ENCODE measurements at places on chromosomes 1 and 21.
A peak's percentile ranks its signal among the peaks of the same experiment; 100 is the strongest.

DNA sequence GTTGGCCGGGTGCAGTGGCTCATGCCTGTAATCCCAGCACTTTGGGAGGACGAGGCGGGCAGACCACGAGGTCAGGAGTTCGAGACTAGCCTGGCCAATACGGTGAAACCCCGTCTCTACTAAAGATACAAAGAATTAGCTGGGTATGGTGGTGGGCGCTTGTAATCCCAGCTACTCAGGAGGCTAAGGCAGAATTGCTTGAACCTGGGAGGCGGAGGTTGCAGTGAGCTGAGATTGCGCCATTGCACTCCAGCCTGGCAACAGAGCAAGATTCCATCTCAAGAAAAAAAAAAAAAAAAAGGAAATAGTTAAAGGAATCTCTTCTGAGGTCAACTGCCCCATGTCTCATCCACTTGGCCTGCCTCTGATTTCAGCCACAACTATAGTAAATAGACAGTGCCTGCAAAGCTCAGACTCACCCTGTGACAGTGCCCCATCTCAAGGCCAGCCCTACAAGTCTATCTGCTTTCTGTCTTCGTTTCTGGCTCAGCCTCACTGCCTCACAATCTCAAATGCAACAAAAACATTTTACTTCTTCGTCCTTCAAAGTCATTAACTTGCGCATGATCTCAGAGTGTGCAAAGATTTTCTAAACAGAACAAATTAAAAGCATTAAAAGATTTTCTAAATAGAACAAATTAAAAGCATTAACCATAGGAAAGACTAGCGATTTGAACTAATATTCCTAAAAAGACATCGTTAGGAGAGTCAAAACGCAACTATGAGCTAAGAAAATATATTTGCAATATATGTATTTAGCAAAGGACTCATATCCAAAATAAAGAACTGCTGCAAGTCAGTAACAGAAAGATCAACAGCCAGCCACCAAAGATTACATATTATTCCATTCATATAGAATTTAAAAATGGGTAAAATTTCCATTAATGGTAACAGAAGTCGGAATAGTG is 65.0 kb upstream of the PRDX6 start:
- DNase-seq = peak; percentile 64

DNA sequence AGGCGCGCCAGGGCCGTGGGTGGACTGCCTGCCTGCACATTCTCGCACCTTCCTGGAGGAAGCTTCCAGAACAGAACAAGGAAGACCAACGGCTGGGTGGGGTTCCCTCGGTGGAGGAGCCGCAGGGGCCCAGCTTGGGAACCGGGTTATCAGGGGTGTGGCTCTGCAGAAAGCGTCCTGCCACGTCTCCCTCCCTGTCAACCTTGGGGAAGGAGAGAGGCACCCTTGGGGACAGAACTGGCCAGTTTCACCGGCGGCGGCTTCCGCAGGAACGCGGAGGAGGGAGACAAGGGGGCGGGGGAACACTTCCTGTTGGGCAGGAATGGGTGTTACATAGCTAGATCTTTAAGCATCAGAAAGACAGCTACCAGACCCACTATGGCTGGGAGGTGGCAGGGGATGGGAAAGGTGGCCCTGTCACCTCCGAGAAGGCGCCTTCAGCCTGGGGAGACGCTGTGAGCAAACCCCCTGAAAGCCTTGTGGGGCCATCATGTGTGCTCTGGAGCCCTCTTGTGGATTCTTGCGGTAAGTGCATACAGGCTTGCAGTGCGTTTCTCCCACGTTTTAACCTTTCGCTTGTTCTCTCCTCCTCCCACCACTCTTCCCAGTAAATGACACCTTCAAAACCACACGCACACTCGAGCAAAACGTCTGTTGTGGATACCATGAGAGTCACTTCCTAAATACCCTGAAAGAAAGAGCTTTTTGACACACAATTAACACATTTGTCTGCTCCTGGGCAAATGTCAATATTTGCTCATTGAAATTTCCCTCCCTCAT is 3.8 kb upstream of the PLEKHA6 start:
- no peak for DNase-seq

DNA sequence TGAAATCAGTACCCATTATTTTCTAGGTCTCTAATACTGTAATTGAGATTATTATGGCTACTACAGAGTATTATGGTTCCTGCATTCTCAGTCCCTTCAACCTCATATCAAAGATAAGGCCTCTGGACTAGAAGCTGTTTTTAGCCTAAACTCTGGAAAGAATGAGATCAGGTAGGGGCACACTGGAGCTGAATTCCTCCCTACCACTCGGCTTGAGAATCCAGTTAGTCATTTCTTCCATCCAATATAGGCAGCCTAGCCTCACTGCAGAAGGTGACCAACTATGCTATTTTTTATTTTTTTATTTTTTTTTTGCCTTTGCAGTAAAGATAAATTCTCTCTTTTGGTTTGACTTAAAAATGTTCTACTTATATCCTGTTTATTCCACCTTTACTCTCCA is 8.0 kb upstream of the HAX1 start:
- no peak for DNase-seq

DNA sequence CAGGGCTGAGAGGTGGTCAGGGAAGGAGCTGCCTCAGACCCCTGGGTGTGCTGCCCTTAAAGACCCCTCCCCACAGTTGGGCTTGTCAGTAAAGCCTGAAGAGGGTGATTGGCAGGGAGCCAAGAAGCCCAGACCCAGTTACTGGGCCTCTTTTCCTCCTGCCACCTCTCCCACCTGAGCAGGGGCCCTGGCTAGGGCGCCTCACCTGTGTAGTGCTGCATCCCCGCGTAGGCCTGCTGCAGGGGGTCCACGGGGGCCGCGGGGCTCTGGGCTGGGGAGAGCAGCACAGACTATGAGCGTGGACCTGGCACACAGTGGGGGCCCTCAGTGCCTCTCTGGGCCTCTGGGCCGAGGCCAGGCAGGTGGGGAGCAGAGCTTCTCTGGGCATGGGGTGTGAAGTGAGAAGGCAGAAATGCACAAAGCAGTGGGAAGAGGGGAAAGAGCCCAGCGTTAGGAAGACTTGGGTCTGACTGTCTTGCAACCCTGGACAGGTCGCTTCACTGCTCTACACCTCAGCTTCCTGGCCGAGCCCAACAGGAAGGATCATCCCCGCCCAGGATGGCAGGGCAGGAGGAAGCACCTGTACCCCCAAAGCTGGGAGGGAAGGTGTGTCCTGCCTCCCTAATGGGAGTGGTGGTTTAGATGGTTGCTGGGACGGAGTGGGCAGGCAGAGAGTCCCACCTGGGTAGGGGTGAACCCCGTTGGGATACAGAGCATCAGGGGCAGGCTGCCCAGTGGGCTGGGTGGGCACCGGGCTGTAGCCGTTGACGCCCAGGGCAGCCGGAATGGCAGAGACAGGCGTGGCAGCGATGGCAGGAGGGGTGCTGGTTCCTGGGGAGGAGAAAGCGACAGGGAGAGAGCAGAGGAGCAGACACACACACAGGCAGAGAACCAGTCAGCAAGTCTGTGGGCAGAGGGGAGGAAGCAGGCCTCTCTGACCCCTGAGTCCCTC is 9.9 kb downstream of the CELF3 start:
- no peak for DNase-seq

DNA sequence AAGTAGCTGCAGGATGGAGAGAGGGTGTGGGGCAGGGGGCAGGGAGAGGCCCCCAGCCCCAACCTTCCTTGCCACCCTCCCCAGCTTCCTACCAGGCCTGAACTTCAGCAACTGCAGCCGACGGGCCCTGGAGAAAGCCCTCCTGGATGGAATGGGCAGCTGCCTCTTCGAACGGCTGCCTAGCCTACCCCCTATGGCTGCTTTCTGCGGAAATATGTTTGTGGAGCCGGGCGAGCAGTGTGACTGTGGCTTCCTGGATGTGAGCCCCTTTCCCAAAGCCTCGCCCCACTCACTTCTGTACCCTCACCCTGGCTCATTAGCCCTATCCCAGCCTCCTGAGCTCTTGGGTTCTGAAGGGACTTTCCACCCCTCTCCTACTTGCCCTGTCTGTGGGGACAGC is 6.0 kb downstream of the ADAM15 start:
- no peak for DNase-seq

- no peak for DNase-seq
Observed at GRCh38 chr1:36123356-36123755, 1.7 kb downstream of the COL8A2 start.

DNA sequence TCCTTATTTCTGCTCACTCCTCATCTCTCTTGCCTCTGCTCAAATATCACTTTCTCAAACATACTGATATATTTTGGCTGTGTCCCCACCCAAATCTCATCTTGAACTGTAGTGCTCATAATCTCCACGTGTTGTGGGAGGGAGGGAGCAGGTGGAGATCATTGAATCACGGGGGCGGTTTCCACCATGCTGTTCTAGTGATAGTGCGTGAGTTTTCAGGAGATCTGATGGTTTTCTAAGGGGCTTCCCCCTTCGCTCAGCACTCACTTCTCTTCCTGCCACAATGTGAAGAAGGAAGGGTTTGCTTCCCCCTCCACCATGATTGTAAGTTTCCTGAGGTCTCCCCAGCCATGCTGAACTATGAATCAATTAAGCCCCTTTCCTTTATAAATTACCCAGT is 26.6 kb downstream of the ZBTB8OS start:
- no peak for DNase-seq

Measured in AG04449 (cell line).